ENCODE measurements at places on chromosomes 7 and 10.
A peak's percentile ranks its signal among the peaks of the same experiment; 100 is the strongest.

- peak; percentile 91 for DNase-seq
Measured at GRCh38 chr10:60185421-60185820, 204.3 kb downstream of the ANK3 start.

GRCh38 chr7:46810986-46811385 lies 770.9 kb downstream of the TNS3 start:
- no peak for DNase-seq

DNA sequence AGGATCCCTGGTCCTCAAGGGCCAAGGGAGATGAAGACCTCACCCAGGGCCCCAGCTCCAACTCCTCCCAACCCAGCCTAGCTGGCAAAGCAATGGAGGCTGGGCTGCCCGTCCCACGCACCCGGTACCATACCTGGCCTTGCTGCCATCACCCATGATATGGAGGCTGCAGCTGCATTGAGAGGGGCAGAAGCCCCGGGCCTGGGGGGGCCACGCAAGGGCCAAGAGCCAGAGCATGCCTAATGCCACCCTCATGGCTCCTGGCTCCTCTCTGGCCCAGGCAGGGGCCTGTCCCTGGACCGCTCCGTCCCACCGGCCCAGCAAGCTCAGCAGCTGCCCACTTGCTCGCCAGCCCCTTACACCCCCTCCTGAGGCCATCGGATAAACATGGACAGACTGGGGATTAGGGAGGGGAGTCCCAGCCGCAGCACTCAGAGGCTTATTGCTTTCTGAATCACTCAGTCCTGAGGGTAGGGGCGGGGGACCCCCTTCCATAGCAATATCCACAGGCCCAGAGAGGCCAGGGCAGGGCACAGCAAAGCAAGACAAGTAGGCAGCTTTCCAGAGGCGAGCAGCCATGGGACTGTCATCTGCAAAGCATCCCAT lies at the start of gene LRIT1:
Gene LRIT1 (minus strand): TSS at position 362 of the 606 bp plus-strand sequence. CDS start 107 bp downstream, at position 255.
- DNase-seq: no peak

DNA sequence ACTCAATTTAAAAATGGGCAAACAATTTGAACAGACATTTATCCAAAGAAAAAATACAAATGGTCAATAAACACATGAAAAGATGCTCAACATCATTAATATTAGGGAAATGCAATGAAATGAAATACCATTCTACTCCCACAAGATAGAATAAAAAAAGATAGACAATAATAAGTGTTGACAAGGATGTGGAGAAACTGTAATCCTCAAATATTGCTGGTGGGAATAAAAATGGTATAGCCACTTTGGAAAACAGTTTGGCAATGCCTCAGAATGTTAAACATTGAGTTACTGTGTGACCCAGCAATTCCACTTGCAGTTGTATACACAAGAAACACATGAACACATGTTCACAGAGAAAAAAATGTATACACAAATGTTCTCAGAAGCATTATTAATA lies 197.6 kb downstream of the RELN start:
- DNase-seq: no peak

GRCh38 chr7:140635345-140635744 lies 5.3 kb downstream of the DENND2A start:
- no peak for DNase-seq

GRCh38 chr7:75638594-75639070 lies 100.1 kb downstream of the HIP1 start:
- DNase-seq: no peak

DNA sequence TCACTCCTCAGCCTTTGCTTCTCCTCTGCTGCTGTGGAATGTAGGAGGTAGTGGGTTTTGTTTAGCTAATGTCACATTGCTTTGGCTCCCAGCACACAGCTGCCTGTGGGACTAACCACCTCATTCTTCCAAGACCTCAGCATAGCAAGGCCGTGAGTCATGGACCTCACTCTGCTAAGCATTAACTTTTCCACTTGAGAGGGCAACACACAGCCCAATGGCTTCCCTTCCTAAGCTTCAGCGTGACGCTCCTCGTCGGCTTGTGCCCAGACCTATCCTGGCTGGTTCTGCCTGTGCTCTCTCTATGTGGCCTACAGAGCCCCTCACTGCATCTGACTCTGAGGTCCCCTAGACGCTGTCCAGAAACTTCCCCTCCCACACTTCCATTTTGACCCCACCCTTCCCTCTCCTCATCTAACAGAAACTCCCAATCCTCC lies 23.3 kb downstream of the MYOF start:
- peak; percentile 91 for DNase-seq

GRCh38 chr10:34918060-34918775 lies 103.1 kb upstream of the PARD3 start:
- DNase-seq: no peak

DNA sequence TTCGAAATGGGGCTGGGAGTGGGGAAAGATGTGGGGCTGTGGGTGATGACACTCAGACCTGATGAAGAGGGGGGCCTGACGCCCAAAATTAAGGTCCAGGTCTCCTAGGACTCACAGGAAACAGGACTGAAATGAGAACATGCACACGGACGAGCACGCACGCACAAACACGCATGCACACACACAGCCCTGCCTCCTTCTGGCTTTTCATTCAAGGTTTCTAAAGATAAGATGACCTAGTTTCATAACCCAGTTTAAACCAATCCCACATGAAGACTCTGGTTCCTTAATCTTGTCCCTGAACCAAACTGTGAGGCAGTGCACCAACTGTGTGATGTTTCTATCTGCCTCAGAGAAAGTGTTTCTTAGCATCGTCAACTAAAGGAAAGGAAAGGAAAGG lies 162.0 kb downstream of the DGKI start:
- DNase-seq: no peak

- no peak for DNase-seq
Measured at GRCh38 chr10:62625484-62625883, 179.0 kb upstream of the ADO start.

Measured in NCI-H460 (cell line).